Type B pancreatic cell (in vitro differentiated cells): ENCODE measurements at places on chromosomes 2 and 18. TPM values are rescaled to one million over a fixed set of nuclear protein-coding genes. Genes with fewer than 3 reads are reported as not detected.

DAPL1 gene
- 0.76 TPM in 1 of 2 replicates, not detected in the other for total RNA-seq

DCDC2C gene
- not detected in 2 replicates for total RNA-seq

ATL2 gene
- total RNA-seq, result 56.4 and 62.6 TPM in 2 replicates

VWA3B gene
- total RNA-seq, result 0.38 and 4.1 TPM in 2 replicates

OST4 gene
- 298 and 401 TPM in 2 replicates for total RNA-seq

PDE6D gene
- 15.3 and 24.3 TPM in 2 replicates for total RNA-seq

LPIN1 gene
- 20.1 and 26.8 TPM in 2 replicates for total RNA-seq

GALM gene
- 14.0 and 16.1 TPM in 2 replicates for total RNA-seq

SLC66A3 gene
- 6.3 and 6.5 TPM in 2 replicates for total RNA-seq

ERFE gene
- 0.29 and 3.8 TPM in 2 replicates for total RNA-seq

DNA sequence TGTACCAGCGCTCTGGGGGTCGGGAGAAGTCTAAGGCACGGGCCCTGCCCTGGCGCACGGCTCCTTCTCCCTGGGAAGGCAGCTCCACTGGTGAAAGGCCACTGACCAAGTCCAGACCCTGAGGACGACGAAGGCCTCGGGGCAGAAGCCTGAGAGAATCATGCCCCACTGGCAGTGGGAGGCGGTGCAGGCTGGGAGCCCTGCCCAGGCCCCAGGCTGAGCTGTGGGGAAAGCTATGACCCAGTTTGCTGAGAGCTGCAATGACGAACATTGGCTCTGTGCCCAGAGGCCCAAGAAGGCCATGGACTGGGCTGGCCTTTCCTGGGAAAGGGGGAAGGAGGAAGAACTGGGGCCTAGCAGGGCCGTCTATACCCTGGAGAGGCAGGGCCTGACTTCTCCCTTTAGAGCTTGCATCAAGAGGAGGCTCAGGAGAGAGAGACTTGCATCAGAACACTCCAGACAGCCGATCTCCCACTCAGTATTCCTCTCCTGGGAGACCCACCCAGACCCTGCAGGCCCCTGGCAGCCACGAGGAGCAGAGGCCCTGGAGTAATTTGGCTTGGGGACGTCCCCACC lies 32.9 kb downstream of the HS1BP3 start:
- no peak for DNase-seq

DNA sequence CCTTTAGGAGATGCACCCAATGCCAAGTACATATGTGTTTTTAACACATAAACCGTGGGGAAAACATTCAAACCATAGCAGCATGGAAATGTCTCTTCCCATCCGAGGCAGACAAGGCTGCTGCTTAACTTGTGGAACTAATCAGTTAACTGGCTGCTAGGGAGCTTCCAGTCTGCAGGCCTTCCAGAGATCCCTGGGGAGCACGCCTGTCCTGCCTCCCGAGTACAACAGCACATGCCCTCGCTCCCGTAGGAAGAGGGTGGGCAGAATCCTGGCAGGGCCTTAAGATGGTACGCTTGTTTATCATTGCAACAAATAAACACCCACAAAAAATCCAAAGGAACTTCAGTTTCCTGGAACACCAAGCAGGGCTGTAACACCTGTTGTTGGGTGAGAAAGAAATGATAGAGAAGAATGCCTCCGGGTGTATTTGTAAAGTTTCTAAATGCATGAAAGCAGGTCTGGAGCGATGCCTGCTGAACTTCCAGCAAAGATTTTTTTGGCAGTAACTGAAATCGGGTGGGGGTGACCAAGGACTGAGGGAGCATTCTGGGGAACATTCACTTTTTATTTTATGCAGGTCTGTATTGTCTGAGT lies 56.2 kb downstream of the EDAR start:
- DNase-seq, result no peak

GRCh38 chr2:30410217-30410616 lies 36.8 kb upstream of the LCLAT1 start:
- DNase-seq, result no peak

GRCh38 chr2:150878356-150878755 lies 383.3 kb downstream of the RBM43 start:
- DNase-seq, result no peak

GRCh38 chr2:224910574-224910925 lies 131.7 kb downstream of the DOCK10 start:
- DNase-seq, result no peak

DNA sequence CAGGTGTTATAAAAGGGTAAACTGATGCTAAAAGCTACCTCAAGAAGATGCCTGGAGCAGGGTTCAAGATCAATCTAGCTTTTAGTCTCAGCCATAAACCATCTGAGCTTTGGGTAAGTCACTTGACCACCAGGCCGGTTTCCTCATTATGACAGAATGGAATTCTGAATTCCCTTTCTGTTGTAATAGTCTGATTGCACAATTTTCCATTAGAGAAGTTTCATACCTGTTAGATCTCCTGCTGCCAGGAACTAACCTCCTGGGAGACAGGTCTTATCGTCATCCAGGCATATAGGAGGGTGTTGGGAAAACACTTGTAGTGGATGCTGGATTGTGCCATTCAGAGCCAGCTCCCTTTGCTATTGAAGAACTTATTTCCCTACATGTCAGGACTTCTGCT lies 272.5 kb downstream of the TDRD15 start:
- DNase-seq, result no peak

GRCh38 chr2:217929272-217929671 lies 73.5 kb downstream of the TNS1 start:
- DNase-seq, result no peak

DNA sequence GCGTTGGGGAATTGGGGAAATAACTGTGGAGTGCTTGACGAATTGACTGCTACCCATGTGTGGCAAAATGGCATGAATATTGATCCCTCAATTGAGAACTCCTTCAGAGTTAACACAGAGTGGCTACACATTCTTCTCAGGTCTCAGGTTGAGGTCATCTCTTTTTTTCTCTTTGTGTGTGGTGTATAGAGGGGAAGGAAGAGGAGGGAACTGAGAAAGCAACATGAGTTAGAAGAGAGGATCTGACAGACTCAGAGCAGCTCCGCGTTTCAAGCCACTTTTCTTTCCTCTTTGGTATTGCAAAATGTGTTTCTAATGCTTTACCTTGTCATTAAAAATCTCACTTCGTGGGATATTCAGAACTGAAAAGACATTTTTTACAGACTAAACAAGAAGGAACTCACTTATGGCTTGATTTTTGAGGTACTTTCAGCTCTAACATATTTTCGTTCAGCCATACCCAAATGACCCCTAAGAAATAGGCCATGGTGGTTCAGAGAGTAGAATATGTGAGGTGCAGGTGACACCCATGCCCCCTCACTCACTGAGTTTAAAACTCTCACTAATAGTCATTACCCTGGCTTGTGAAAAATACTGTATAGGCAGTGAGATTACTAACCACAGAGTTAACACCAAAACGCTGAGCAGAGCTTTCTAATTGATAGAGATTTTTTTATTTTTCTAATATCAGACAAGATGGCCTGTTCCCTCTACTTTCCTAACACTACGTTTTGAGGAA lies 22.5 kb downstream of the STAT4 start:
- DNase-seq, result no peak

DNA sequence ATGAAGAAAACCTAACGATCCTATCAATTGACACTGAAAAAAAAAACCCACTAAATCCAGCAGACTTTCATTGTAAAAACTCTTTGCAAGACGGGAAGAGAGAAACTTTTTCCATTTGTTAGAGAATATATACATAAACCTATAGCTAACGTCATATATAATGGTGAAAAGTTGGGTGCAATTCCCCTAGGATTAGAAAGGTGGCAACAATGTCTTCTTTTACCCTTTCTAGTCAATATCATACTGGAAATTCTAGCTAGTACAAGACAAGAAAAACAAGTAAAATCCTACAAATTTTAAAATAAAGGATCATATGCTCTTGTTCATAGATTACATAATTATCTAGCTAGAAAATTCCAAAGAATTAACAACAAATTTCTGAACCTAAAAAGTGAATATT lies 1596.5 kb upstream of the LRRTM1 start:
- DNase-seq, result no peak

- DNase-seq, result no peak
Observed at GRCh38 chr2:180012523-180012922, 5.4 kb upstream of the CWC22 start.

GRCh38 chr2:10003206-10004125 lies 39.9 kb upstream of the KLF11 start:
- no peak for DNase-seq

DNA sequence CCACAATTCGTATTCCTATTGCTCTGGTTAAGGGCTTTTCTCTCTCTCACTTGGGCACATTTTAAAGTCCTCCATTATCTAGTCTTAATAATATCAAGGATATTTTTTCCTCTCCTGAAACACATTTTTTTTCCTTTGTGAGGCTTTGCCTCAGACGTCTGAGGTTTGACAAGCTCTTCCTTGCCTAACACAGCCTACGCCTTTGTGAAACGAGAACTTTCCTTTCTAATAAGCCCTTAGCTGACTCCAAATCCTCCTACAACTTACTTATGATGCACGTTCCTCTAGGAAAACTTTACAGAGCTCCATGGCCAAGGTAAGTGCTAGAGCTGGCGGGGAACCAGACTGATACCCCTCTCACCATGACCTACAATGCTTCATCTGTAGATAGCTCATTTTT lies 841.5 kb downstream of the SOCS6 start:
- no peak for DNase-seq
